Forelimb muscle (tissue), 1 donor: ENCODE measurements at places on chromosomes 6 and 20.

DNA sequence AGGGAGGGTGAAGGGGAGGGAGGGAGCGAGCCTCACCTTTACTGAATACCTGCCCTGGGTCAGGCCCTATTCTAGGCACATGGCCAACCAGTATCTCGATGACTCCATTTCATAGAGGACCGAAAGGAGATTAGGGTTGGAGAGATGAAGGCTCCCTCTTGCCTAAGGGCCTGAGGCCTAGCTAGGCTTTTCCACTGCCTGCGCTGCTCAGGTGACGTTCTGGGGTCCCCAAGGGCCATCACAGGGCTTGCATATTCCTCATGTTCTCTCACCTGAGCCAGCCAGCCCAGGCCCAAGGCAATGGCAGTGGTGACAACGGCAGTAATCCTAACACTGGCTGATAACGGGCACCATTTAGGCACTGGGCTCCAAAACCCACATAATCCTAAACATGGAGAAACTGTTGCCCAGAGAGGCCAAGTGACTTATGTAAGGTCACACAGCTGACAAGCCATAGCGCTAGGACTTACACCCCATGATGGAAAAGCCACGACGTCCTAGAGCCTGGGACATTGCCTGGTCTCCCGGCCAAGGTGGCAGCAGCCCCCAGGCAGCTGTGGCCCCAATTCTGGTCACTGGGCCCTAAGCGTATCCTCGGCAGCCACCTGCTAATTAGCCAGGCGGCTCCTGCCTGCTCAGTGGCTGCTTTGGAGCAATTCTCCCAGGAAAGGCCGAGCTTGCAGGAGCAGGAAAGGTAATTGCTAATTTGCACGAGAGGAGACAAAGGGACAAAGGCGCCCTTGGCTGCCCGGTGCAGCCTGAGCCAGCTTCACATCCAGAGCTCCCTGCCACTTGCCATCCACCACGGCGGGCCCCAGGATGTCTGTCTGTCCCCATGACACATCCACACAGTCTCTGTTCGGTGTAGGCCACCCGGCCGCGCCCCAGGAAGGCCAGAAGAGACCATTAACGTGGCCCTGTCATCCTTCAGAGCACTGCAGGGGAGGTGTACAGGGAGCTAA is 21.5 kb downstream of the NOL4L start:
- DNase-seq: no peak

GRCh38 chr6:90374201-90374600 is 77.6 kb upstream of the BACH2 start:
- no peak for DNase-seq

GRCh38 chr6:141451511-141452353 is 681.0 kb upstream of the GJE1 start:
- DNase-seq: no peak

DNA sequence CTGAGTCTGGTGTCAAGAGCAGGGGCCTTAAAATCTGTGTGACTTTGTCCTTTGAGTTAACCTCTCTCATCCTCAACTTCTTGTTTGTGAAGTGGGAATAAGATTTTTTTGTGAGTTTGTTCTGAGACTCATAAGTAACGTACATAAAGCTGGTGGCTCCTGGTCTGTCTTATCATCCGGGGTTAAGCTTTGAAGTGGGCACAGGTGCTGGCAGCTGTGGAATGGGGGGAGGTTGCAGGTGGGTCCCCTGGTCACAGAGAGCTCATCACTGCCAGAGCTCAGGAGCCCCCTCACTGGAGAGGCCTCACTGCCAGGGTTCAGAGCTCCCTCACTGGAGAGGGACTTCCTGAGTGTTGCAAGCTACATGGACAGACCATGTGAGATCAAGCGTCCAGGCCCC is 174.1 kb downstream of the NRN1 start:
- DNase-seq: no peak

DNA sequence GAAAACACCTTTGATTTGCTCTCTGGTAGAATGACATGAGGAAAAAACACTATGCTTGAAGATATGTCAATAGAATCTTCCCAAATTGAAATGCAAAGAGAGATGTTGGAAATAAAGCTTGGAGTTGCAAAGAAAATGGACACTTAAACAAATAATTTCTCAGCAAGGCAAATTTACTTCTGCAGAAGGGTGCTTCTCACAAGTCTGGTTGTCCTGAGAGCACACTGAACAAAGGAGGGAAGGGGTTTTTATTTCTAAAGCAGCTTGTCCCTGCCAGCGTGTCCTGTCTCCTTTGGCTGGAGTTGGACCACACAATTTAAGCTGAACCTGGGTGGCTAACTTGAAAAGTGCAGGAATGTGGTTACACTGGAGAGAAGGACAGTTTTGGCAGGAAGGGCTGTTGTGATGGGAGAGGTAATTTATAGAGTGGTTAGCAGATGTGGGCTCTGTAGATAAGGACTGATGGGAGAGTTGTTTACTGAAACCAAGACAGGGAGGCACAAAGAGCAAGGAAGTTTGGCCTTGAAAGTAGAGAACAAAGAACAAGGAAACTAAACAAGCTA is 454.6 kb upstream of the EYS start:
- DNase-seq: no peak

DNA sequence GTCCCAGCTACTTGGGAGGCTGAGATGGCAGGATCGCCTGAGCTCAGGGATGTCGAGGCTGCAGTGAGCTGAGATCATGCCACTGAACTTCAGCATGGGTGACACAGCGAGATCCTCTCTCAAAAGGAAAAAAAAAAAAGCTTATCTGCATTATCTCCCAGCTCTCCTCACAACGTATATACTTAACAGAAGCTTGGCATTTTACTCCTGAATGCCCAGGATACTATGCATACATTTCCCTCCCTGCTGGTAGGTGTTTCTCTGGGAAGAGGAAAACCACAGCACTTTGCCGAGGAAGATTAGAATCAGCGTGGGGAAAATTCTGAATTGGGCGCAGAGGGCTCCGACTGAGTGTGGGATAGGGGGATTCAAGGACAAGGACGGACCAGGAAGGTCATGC is 800.6 kb downstream of the DHX35 start:
- DNase-seq: no peak

- DNase-seq: no peak
Observed at GRCh38 chr6:11062715-11063114, 18.6 kb upstream of the ELOVL2 start.
